ENCODE measurements at places on chromosomes 6 and 20.

- no peak for DNase-seq
Observed at GRCh38 chr6:11659757-11660156, 118.8 kb downstream of the ADTRP start.

GRCh38 chr6:119350202-119350951, 816 bp upstream of the MAN1A1 start:
- DNase-seq, result peak; percentile 41

DNA sequence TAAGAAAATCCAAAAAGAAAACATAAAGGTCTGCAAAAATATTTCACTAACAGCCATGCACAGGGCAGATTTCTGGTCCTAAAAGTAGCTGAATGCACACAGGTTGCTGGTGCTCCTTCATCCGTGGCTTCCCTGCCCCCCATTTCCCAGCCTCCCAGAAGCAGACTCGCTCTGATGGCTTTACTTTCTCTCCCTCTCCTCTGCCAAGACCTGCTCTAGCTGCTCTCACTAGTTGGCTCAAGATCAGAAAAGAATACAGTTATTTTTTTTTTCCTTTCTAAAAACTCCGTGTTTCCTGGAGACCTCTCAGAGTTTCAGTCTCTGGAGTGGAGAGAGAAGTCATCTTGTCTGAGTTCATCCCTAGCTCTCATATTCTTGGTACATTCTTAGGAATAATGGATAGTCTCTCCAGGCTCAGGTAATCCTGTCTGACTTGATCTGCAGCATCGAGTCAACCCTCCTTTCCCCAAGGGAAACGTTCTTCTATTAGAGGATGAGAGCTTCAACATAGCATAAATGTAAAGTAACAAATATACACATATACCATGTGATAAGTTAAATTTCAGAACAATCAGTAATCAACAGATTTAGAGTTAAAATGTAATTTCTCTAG, 214.2 kb downstream of the TBC1D7 start:
- no peak for DNase-seq

GRCh38 chr6:13935190-13935880, 10.6 kb downstream of the RNF182 start:
- DNase-seq, result no peak

GRCh38 chr20:48711044-48711428, 116.8 kb downstream of the PREX1 start:
- no peak for DNase-seq

DNA sequence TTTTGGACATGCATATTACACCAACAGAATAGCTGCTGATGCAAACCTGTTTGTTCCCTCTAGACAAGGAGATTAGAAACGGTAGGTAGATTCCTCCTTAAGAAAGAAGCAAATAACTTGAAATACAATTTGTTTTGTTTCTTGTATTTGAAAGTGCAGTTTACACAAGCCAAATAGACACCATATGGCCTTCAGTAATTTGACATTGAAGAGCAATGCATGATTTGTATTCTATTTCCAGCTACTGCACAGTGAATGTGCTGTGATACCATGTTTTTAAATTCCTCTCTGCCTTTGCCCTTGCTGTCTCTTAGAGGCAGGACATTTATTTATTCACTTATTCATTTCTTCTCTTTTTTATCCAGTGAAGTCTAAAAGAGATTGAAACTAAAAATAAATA, 31.9 kb upstream of the ANKEF1 start:
- DNase-seq, result no peak

DNA sequence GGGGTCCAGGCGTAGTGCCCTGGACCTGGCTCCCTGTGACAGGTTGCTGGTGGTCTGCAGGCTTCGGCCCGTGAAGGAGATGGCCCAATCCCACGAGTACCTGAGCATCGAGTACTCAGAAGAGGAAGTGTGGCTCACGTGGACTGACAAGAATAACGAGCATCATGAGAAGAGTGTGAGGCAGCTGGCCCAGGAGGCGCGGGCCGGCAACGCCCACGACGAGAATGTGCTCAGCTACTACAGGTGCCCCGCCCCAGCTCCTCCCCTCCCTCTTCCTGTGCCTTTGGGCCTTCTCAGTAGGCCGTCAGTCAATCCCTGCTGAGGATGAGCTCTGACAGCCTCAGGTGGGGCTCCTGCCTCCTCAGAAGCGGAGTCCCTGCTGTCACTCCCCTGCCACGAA, 42.6 kb downstream of the UQCC2 start:
- DNase-seq, result peak; percentile 71
